ENCODE measurements at places on chromosomes 5 and 9.
A peak's percentile ranks its signal among the peaks of the same experiment; 100 is the strongest.

- H3K36me3 ChIP-seq, result no peaks in the 10 kb centered on the region
- no peak overlapping the region for H3K4me3 ChIP-seq
- no peak overlapping the region for H3K27ac ChIP-seq
- peak; percentile 20 for DNase-seq
- no peaks in the 10 kb centered on the region for H3K4me1 ChIP-seq
Observed at GRCh38 chr5:169814522-169814921, 165.8 kb downstream of the INSYN2B start.

GRCh38 chr9:112069318-112070169, 105.6 kb downstream of the SUSD1 start:
- H3K36me3 ChIP-seq, result no peaks in the 10 kb centered on the region
- H3K4me1 ChIP-seq, result peaks cover 24% of the 10 kb centered on the region
- no peaks in the 10 kb centered on the region for H3K27me3 ChIP-seq
- no peak overlapping the region for H3K27ac ChIP-seq
- peak; percentile 21 for DNase-seq
- no peak overlapping the region for H3K4me3 ChIP-seq

- H3K27me3 ChIP-seq, result no peaks in the 10 kb centered on the region
- peak; percentile 67 for DNase-seq
- peak overlapping the region; percentile 80 for H3K4me3 ChIP-seq
- H3K4me1 ChIP-seq, result peaks cover 7% of the 10 kb centered on the region
Observed at GRCh38 chr5:179679014-179679674, 1.7 kb downstream of the CBY3 start.

GRCh38 chr5:172447646-172448365, 6.5 kb downstream of the SH3PXD2B start:
- no peak for DNase-seq
- no peaks in the 10 kb centered on the region for H3K36me3 ChIP-seq
- no peak overlapping the region for H3K27ac ChIP-seq
- no peak overlapping the region for H3K4me3 ChIP-seq
- no peaks in the 10 kb centered on the region for H3K27me3 ChIP-seq

GRCh38 chr9:89721176-89721700, 116.4 kb downstream of the GADD45G start:
- H3K4me1 ChIP-seq, result no peaks in the 10 kb centered on the region
- DNase-seq, result no peak
- H3K27me3 ChIP-seq, result no peaks in the 10 kb centered on the region
- no peaks in the 10 kb centered on the region for H3K36me3 ChIP-seq
- no peak overlapping the region for H3K27ac ChIP-seq

DNA sequence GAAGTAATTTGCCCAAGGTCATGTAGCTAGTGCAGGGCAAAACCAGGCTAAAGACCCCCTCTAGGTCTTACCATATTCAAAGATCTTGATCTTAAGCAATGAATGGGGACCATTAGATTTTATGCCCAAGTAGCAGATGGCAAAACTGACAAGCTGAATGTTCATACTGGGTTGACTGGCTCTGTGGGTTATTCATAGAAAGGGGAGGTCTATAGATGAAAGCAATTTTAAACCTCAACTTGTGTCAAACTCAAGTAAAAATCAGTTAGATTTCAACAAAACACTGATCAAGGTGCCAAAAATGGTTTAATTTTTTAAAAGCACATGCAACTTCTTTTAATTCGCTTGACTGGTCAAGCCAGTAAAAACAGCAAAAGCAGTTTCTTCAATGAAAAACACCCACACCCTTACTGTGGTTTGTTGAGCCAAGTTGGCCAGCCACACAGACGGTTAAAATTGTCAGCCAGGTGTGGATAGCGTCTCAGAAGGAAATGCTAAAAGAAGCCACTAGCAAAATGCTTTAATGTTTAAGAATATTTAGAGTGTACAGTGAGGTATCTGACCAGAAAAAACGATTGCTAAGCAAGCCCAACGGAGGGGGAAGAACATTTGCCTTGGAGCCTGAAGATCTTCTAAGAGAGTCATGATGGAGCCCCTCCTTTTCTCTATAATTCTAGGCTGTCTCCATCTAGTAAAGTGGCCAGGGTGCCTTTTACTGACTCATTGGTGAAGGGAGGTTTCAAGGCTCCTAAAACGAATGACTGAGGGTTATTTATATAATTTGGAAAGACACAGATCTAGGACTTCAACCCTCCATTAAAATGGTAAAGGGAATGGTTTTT, 539.6 kb upstream of the CLINT1 start:
- DNase-seq, result no peak
- no peak overlapping the region for H3K27ac ChIP-seq
- no peaks in the 10 kb centered on the region for H3K27me3 ChIP-seq
- H3K4me1 ChIP-seq, result no peaks in the 10 kb centered on the region
- no peak overlapping the region for H3K4me3 ChIP-seq

DNA sequence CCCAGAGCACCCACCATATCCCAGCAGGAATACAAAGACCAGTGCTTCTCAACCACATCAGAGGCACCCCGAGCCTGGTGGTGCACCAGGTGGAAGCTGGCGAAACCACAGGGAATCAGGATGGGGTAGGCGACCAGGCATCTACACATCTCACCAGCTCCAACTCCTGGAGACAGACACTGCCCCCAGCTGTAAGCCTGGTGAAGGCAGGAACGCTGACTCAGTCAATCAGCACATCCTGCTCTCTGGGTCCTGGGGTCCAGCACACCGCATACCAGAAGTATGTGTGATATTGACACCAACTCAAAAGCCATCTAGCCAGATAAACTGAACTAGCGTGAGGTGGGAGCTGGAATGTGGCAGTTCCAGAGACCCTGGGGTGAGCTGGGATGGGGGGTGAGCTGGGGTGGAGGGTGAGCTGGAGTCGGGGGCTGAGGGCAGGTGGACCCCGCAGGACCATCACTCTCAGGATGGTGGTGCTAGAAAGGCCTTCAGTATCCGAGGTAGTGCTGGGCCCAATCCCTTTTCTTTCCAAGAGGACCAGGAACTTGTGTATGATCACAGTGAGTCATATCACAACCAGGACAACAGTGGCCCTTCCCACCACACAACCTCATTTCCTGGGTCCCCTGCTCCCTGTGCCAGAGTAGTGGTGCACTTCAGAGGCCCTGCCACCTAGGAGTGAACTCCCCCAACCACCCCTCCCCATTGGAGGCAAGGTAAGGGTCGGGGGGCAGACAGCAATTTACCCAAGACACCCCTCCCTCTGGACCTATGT, 2.5 kb downstream of the DBN1 start:
- H3K36me3 ChIP-seq, result no peaks in the 10 kb centered on the region
- DNase-seq, result peak; percentile 74
- peak overlapping the region; percentile 82 for H3K4me3 ChIP-seq
- no peaks in the 10 kb centered on the region for H3K27me3 ChIP-seq
- peak overlapping the region; percentile 93 for H3K27ac ChIP-seq
- H3K4me1 ChIP-seq, result peaks cover 37% of the 10 kb centered on the region

- H3K4me1 ChIP-seq, result no peaks in the 10 kb centered on the region
- H3K36me3 ChIP-seq, result peaks cover 4% of the 10 kb centered on the region
Observed at GRCh38 chr5:128305341-128305740, 221.8 kb downstream of the SLC12A2 start.

- no peaks in the 10 kb centered on the region for H3K27me3 ChIP-seq
- DNase-seq, result peak; percentile 90
- H3K27ac ChIP-seq, result peak overlapping the region; percentile 71
- no peak overlapping the region for H3K4me3 ChIP-seq
Observed at GRCh38 chr9:124139001-124139400, 118.7 kb upstream of the NEK6 start.

GRCh38 chr9:133707065-133707762, 30.9 kb downstream of the SARDH start:
- no peak overlapping the region for H3K27ac ChIP-seq
- H3K36me3 ChIP-seq, result no peaks in the 10 kb centered on the region
- H3K27me3 ChIP-seq, result 0 out of 2 replicates have a peak, but pooled peaks cover 4% of the 10 kb centered on the region
- DNase-seq, result peak; percentile 55

GRCh38 chr9:20568400-20568799, 53.9 kb downstream of the MLLT3 start:
- peak; percentile 8 for DNase-seq
- H3K27ac ChIP-seq, result no peak overlapping the region
- peaks cover 46% of the 10 kb centered on the region for H3K4me1 ChIP-seq
- peak overlapping the region; percentile 8 for H3K4me3 ChIP-seq
- no peaks in the 10 kb centered on the region for H3K36me3 ChIP-seq

DNA sequence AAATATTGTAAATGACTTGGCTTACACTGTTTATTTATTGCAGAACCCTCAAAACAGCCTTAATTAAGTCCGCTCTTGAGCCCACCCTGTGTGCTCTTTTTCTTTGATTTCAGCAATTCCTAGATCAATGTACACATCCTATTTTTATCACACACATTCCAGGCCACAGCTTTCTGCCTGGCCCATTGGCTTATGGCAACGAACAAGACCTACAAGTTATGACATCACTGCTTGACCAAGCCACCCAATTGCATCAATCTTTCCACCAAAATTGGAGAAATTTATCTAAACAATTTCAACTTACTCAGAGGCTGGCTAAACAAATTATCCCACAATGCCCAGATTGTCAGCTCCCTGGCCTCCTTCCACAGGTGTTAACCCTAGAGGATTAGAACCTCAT, 158.4 kb downstream of the CPLANE1 start:
- no peaks in the 10 kb centered on the region for H3K36me3 ChIP-seq
- no peaks in the 10 kb centered on the region for H3K4me1 ChIP-seq
- H3K27ac ChIP-seq, result no peak overlapping the region

DNA sequence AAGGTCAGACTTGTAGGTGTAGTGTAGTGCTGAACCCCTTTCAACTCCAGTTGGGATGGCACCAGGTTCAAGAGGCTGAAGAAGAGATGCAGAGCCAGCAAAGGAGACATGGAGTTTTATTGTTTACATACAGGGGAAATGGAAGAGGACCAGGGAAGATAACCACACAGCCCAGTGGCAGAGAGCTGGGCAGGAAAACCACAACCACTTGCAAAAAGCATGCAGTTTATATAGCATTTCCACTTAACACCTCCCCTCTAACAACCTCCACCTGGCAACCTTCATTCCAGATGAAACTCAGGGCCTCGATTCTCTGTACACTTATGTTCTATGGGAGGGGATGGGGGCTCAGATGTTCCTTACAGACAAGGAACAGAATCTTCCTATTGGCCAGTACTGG, 56.9 kb downstream of the SNX24 start:
- no peak overlapping the region for H3K4me3 ChIP-seq
- no peaks in the 10 kb centered on the region for H3K36me3 ChIP-seq
- peaks cover 22% of the 10 kb centered on the region for H3K4me1 ChIP-seq
- no peak overlapping the region for H3K27ac ChIP-seq
- H3K27me3 ChIP-seq, result no peaks in the 10 kb centered on the region

DNA sequence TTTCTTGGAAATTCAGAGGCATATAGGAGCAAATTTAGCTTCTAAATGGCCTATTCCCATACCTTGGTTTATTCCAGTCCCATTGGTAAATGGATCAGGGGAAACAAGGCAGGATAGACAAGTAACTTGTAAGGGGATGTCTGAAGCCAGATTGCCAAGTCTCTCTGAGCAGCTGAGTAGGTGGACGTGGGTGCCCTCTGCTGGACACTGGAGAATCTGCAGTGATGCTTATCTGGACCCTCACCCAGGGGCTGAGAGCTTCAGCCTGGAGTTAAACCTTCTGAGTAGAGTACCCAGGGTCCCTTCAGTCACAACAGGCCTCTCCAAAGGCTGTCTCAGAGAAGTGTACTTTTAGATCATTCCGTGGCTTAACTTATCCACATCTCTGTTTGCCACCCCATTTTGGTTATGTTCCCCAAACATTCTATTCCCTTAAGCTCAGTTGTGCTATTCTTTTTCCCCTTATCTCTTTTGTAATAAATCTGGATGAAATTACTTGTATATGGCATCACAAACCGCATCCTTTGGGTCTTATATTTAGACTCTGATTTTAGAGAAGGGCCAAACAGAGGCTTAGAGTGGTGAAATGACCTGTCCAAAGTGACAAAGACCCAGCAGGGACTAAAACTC, 218.3 kb upstream of the GLRA1 start:
- no peaks in the 10 kb centered on the region for H3K36me3 ChIP-seq
- H3K27me3 ChIP-seq, result no peaks in the 10 kb centered on the region
- H3K4me1 ChIP-seq, result no peaks in the 10 kb centered on the region
- H3K4me3 ChIP-seq, result no peak overlapping the region
- peak; percentile 60 for DNase-seq

All from GM23248 (cell line).